Endothelial cell of umbilical vein (primary cell): ENCODE measurements at places on chromosomes 1 and 21. TPM values are rescaled to one million over a fixed set of nuclear protein-coding genes. Genes with fewer than 3 reads are reported as not detected.

DNA sequence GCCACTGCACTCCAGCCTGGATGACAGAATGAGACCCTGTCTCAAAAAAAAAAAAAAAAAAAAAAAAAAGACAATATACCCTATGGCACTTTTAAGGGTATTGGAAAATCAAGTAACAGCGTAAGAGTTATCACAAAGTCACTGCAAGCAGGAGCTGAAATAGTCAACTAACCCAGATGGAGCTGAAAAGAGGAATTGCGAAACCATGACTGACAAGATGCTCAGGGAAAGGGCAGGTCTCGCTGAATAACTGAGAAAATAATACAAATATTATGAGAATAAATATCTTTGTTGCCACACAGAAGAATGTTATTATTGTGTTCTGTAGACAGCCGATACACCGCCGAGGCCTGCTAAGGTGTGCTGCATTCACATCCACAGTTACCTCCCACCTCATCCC, 17.8 kb downstream of the HLCS start:
- H3K4me3 ChIP-seq, result no peak overlapping the region
- no peaks in the 10 kb centered on the region for H3K36me3 ChIP-seq
- no peak for DNase-seq
- no peaks in the 10 kb centered on the region for H3K27me3 ChIP-seq

Gene SPATA1
- polyA plus RNA-seq, result 1.8 TPM in 1 of 2 replicates, not detected in the other

Gene RAB42
- 1.4 and 1.8 TPM in 2 replicates for polyA plus RNA-seq

GRCh38 chr1:226149806-226150205, 36.7 kb downstream of the ACBD3 start:
- no peaks in the 10 kb centered on the region for H3K27me3 ChIP-seq
- DNase-seq, result no peak
- H3K36me3 ChIP-seq, result peaks cover 17% of the 10 kb centered on the region
- H3K4me3 ChIP-seq, result no peak overlapping the region
- no peaks in the 10 kb centered on the region for H3K4me1 ChIP-seq
- no peak overlapping the region for H3K27ac ChIP-seq

DNA sequence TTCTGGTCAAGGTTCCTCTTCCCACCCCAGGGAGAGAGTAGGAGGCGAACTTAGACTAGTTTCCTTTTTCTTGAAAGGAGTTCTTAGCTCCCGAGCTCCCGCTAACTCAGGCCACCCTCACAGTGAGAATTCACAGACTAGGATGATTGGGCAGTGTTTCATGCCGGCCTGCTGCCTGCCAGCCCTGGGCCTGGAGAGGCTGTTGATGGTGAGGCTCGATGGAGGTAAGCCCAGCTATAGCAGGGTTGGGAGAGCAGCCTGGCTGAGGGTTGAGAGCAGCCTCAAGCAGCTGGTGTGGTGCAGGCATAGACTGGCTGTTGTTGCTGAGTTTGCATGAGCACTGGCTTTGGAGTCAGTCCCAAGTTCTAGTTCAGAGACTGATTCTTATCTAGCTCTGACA, 274.4 kb downstream of the MATN1 start:
- H3K4me3 ChIP-seq, result no peak overlapping the region
- no peaks in the 10 kb centered on the region for H3K4me1 ChIP-seq
- DNase-seq, result no peak
- H3K27me3 ChIP-seq, result no peaks in the 10 kb centered on the region
- no peak overlapping the region for H3K27ac ChIP-seq
- H3K36me3 ChIP-seq, result no peaks in the 10 kb centered on the region

DNA sequence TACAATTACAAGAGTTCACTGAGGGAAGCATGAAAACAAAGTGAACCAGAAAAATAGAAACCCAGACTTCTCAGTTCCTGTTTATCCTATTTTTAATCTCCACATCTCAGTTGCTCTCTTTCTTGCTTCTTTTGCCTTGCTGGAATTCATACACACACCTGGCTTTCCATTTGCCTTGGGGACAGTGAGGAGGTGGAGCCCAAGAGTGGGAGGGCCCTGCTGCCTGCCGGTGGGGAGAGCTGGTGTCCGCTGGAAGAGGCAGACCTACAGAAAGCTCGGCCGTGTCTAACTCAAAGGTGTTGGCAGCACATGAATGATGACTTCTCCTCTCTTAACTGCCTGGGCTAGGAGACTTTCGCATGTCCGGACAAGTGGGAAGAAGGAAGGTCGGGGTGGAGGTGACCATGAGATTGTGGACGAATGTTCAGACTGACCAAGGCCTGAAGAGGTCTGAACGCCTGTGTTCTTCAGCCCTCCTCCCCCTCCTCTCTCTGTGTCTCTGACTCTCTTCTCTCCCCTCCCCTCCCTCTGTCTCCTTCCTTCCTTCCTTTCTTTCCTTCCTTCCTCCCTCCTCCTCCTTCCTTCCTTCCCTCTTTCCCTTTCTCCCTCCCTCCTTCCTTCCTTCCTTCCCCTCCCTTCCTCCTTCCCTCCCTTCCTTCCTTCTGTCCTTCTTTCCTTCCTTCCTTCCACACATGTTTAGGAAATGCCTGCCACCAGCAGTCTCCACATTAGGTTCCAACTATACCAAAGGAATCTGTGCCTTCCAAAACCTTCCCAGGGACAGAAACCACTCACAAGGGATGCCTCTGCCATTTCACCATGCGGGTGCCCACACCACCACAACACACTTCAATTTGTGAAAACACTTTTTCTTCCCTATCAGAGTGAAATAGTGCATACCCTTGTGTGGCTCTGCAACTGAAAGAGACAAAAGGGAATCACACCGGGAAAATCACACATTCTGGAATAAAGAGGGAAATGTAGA, 157.3 kb upstream of the RUNX1 start:
- H3K4me1 ChIP-seq, result peaks cover 35% of the 10 kb centered on the region
- H3K4me3 ChIP-seq, result no peak overlapping the region
- peak overlapping the region; percentile 53 for H3K27ac ChIP-seq
- H3K36me3 ChIP-seq, result no peaks in the 10 kb centered on the region
- peak; percentile 84 for DNase-seq
- no peaks in the 10 kb centered on the region for H3K27me3 ChIP-seq

Gene CFHR5
- not detected in 2 replicates for polyA plus RNA-seq

Gene TNNT2
- not detected in 2 replicates for polyA plus RNA-seq

Gene EFNA3
- 2.5 and 4.2 TPM in 2 replicates for polyA plus RNA-seq
